Activated T-cell treated with anti-CD3 and anti-CD28 coated beads for 24 hours (primary cell): ENCODE measurements at places on chromosomes 6 and 20.

- no peak for DNase-seq
Measured at GRCh38 chr6:121157906-121158305, 176.4 kb downstream of the TBC1D32 start.

DNA sequence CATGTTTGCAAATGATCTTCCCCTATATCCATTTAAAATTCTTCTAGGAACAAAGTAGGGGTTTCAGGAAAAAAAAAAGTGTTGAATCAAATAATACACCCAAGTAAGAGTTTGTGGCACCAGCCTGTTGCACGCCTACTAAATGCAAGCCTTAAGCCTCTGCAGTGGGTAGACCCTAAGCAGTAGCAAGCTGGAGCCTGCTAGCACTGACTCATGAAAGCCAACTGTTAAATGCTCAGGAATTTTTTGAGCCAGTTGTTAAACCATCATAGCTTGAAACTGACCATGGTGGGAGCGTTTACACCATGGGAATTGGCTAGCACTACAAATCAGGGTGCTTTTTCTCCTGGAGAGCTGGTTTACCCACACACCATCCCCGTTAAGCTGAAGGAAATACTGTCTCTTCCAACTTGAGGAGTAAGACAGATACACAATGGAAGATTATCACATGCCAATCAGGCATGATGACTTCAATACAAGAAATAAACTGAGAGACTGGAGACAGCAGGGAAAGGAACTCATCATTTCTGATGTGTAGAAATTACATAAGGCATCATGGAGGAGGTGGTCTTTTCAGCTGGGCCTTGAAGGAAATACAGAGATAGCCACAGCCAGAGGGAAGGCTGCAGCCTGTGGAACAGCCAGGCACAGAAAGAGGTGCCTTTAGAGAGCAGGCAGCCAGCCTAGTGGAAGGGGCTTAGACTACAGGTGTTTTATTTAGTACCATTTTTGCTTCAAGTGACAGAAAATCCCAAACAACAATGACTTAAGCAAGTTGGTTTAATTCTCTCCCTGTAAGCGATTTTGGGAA lies 110.8 kb downstream of the SNX5 start:
- DNase-seq = no peak

DNA sequence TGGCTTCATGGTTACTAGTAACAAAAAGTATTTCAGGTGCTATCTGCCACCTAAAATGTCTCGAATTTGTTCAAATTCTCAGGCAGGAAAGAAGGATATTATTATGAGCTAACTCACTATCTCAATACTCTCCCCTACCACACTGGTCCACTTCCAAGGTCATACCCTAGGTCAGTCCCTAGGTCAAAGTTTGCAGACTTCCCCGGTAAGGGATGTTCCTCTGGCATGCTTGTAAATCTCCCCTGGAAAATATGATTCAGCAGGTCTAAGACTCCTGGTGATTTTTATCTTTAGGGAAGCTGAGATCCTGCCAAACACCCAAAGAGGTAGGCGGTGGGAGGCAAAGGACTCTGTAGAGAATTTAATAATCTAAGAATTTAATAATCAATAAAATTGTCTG lies 6.7 kb downstream of the AHCY start:
- no peak for DNase-seq

DNA sequence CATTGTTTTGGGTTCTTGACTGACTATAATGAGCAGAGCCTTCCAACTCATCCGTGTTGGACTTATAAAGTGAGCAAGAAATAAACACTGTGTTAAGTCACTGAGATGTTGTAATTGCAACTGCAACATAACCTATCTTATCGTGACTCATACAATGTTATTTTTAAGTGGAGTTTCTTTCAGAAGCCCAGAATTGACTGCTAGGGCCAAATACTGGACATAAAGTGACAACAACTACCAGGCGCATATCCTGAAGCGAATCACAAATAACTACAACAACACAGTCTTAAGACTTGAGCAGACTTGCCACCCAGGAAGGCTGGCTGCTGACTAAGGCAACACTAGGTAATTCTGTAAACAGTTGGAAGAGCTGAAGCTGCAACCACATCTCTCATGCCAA lies 326.6 kb downstream of the COL12A1 start:
- DNase-seq = no peak

DNA sequence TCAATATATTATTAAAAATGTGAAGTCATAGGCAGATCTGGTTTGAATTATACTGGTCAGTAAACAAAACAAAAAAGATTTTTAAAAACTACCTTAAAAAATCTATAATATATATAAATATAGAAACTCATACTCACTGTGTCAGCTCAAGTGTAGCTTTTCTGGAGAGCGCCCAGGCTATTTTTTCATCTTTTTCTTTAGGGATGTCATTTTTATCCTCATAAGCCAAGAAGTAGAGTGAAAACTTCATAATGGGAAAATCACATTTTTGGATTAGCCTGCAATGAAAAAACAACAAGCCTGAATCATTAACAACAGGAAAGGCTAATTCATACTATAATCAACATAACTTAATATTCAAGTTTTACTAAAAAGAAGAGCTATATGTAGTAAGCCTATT lies 18.7 kb downstream of the GLO1 start:
- no peak for DNase-seq

GRCh38 chr6:26366504-26366903 lies 1.5 kb downstream of the BTN3A2 start:
- DNase-seq = no peak

DNA sequence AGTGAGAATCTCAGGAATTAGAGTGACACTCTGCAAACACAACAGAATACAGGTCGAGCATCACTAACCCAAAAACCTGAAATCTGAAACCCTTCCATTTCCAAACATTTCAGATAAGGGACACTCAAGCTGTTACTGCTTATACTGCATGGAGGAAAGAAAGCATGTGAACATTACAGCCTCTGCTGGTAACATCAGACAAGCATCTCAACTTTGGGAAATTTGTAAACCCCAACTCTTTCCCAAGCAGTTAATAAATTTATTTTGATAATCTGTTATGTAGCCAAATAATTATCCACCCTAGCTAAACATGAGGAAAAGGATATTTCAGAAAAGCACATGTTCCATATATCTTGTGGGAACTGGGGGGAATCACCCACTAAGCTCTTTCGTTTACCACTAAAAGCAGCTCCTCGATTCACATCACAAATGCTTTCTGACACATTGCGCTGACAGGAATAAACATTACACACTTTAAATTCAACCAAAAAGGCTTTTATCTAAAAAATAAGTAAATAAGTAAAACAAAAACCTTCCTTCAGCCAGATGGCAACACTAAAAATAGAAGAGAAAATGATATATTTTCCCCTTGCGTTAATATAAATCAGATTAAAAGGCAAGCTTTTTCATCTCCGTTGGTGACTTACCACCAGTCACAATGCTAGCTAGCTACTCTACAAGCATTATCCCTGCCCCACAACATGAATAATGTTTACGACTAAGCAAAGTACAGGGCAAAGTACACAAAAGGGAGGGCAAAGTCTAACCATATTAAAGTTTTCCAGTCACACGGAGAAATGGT lies 120.8 kb downstream of the MAP7 start:
- no peak for DNase-seq

GRCh38 chr20:55514531-55514930 lies 490.8 kb downstream of the CBLN4 start:
- no peak for DNase-seq

- DNase-seq = no peak
Measured at GRCh38 chr6:3648724-3649123, 102.8 kb downstream of the PXDC1 start.

- no peak for DNase-seq
Measured at GRCh38 chr20:52534616-52535015, 343.0 kb upstream of the ZFP64 start.

- DNase-seq = peak; percentile 75
Measured at GRCh38 chr6:31736021-31736767, at the start of gene CLIC1. Gene CLIC1, minus strand, starts transcription at chr6:31736530. Its CDS starts 230 bp downstream, at chr6:31736300.

GRCh38 chr6:101550451-101550850 lies 156.9 kb downstream of the GRIK2 start:
- no peak for DNase-seq

GRCh38 chr6:101662111-101662897 lies 268.8 kb downstream of the GRIK2 start:
- no peak for DNase-seq

GRCh38 chr6:157148391-157149323 lies 174.7 kb downstream of the TMEM242 start:
- DNase-seq = no peak

GRCh38 chr6:159184559-159184958 lies 15.4 kb downstream of the FNDC1 start:
- DNase-seq = no peak

GRCh38 chr6:78243519-78243918 lies 590.7 kb downstream of the MEI4 start:
- no peak for DNase-seq

DNA sequence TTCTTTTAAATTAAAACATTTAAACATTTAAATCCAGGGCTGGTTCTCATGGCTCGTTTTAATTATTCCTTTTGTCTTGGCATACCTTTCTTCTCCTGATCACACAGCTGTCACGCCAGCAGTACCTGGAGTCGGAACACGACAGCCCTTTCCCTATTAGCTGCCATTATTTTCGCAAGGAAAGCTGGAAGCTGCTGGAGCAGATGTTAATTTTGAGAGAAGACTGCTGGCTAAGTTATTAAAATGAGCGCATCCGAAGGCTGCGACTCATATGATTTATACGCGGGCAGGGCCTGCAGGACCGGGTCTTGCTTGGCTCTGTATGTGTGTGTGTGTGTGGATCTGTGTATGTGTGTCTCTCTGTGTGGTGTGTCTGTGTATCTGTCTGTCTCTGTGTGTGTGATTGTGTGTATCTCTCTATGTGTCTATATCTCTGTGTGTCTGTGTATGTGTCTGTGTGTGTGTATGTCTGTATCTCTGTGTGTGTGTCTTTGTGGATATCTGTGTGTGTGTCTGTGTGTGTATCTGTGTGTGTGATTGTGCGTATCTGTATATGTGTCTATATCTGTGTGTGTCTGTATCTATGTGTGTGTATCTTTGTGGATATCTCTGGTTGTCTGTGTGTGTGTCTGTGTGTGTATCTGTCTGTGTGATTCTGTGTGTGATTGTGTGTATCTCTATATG lies 191.5 kb downstream of the CDH4 start:
- no peak for DNase-seq

- no peak for DNase-seq
Measured at GRCh38 chr20:51417250-51418136, 125.0 kb downstream of the NFATC2 start.
